Tibial artery (tissue), 4 donors: ENCODE measurements at places on chromosomes 7 and 10.

- DNase-seq: peak; percentile 64
Observed at GRCh38 chr7:47291461-47292081, 290.3 kb downstream of the TNS3 start.

DNA sequence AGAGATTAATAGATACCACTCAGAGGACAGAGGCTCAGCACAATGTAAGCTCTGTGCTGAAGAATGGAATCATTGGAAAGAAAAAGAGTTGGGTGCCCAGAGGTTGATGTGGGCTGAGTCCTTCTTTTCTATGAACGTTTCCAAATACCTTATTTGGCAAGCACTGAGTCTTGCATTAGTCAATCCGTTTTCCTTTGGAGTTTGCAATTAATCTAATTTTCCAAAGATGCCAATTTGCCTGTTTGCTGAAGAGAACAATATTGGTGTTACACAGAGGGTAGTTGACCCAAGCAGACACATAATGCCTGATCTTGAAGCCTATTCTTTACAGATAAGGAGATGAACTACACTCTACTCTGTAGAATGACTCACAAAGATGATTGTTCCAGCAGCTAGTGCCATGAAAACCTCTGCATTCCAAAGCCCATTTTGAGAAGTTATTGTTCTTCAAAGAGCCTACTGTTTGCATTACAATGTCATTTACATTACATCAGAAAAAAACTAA is 55.4 kb upstream of the MET start:
- no peak for DNase-seq

- peak; percentile 50 for DNase-seq
Observed at GRCh38 chr10:131812736-131813604, 87.8 kb upstream of the PPP2R2D start.

- DNase-seq: peak; percentile 27
Observed at GRCh38 chr10:49629431-49629881, 15.6 kb downstream of the CHAT start.

DNA sequence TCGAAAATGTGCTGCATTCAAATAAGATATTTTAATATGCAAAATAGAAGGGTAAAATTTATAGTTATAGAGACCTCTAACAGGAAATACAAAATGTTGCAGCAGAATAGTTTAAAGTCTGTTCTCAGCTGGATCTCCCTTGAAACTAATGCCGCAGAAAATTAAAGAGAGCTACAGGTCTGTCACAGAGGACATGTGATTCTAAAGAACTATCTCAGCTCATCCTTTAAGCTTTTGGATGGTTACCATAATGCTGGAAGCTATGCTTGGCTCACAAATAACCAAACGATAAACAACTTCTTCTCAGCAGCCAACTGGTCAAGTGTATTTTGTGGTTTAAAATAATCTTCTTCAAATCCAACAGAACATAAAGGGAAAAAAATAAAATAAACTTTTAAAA is 353.0 kb downstream of the PARD3 start:
- DNase-seq: no peak

- no peak for DNase-seq
Observed at GRCh38 chr7:142870566-142871259, 14.8 kb downstream of the TRPV6 start.

DNA sequence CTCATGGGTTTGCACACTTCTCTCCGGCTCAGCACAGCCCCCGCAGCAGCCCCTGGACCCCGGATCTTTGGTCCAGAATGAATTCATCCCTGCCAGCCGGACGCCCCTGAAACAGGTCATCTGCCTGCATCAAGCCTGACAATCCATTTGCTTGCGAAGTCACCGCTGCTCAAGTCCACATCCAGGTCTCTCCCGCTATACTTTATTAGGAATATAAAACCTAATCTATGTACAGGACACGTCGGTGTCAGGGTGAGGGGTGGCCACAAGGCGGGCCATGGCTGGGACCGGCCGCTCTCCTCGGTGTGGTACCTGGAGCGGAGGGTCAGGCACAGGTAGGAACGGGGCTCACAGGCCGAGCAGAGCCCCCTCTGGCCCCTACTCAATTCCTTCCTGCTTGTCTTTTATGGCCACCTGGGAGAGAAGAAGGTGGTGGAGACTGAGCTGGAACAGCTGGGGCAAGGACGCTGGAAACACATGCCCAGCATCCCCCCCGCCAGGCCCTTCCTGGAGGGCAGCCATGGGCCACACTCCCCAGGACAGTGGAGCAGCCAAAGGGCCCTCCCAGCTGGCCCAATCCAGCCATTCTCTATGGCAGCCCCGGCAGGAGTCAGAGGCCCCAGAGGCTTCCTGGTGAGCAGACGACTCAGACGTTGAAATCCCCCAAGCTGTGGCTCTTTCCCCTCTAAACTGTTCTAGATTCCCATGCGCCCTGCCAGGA is 5.3 kb downstream of the POLR2J start:
- peak; percentile 18 for DNase-seq

DNA sequence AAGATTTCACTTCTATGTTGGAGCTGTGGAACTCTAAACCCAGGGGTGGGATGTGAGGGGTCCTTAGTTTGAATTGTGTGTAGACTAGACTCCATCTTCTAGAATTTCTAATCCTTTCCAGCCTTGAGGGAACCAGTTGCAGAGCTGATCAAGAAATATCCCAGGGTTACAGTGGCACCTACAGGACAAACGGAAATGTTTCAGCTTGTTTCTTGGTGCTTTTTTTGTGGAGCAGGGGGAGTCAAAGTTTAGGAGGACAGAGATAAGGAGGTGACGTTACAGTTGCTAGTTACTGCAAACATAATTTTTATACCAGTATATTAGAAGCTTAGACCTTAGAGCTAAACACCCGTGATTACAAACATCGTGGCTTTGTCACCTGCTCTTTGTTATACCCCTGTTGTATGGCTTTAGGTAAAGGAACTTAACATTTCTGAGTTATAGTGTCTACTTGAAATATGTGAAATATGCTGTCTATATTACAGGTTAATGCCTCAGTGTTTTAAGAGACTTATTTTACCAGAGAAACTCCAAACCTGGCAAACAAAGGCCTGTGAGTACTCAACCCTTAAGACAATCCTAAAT is 84.5 kb upstream of the DYNC1I1 start:
- DNase-seq: no peak

- DNase-seq: no peak
Observed at GRCh38 chr10:112332022-112332421, 41.9 kb upstream of the ACSL5 start.

GRCh38 chr7:111750878-111751277 is 188.6 kb upstream of the IMMP2L start:
- DNase-seq: no peak

DNA sequence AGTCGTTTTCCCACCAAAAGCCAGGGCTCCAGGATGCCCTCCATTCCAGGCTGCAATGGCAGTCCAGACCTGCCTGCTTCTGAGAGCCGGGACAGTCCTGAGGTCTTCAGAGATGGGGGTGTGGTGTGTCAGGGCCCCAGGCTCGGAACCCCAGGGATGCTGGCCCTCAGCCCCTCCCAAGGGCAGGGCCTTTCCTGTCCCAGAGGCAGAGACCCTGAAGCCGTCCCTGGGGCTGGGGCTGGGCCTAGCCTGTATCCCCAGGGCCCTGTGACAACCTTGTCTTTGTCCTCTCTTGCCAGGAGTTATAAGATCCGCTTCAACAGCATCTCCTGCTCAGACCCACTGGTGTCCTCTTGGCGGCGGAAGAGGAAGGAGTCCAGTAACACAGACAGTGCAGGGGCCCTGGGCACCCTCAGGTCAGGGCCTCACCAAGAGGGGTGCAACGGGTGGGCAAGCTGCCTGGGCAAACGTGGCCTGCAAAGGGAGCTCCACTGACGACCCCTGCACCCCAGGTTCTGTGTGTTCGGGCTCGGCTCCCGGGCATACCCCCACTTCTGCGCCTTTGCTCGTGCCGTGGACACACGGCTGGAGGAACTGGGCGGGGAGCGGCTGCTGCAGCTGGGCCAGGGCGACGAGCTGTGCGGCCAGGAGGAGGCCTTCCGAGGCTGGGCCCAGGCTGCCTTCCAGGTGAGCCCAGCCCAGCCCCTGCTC is 15.9 kb downstream of the NOS3 start:
- DNase-seq: no peak

- no peak for DNase-seq
Observed at GRCh38 chr7:127995156-127995880, 35.9 kb downstream of the LRRC4 start.

DNA sequence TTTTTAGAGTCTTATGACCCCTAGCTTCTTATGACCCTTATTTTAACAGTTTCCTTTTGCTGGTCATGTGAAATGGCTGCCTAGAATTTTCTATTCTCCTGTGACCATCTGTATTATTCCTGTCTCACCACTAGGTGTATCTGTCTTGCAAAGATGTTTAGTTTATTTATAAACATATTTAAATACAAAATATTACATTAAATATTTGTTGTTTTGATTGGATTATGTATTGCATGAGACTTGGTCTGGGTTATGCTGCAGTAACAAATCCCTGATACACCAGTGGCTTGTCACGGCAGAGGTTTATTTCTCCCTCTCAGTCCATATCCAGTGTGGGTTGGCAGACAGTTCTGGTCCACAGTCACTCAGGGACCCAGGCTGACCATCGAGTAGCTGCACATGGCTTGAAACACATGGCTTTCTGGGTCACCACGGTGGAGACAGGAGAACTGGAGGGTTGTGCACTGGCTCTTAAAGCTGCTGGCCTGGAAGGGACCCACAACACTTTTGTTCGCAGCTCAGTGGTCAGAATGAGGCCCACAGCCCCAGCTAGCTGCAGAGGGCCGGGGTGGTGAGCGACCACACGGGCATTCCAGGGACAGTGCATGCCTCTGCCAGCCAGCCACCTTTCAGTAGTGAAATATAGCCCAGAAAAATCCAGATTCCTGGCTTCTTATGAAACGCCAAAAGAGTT is 7.4 kb downstream of the RASSF4 start:
- peak; percentile 64 for DNase-seq

DNA sequence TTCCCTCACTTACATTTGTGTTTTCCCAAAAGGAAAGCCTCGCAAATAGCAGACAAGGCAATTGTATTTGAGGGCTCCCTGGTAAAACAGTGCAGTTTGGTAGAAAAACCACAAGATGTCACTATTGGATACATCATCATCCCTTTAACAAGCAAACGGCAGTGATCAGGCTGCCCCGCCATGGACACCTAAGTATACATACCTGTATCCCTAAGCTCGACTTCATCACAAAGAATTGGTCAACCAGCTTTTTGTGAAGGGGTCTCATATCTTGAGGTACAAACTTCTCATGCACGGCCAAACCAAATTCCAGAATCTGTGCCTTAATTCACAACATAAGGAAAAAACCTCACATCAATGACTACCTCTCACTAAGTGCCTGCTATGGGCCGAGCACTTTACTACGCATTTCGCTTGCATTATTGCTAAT is 179.5 kb upstream of the IMMP2L start:
- DNase-seq: peak; percentile 49

DNA sequence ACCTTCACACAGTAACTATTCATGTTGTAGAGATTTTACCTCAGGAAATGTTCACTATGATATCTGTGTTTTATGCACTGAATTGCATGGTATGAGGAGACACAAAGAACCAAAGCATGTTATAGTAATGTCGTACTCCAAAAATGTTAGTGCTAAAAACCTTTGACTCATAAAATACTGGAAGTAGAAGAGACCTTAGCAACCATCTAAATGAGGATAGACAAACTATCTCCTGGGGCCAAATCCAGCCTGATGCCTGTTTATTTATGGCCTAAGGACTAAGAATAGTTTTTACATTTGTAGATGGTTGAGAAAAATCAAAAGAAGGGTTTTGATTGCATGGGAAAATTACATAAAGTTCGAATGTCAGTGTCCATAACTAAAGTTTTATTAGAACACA is 535.1 kb downstream of the INHBA start:
- no peak for DNase-seq

- DNase-seq: no peak
Observed at GRCh38 chr10:81414038-81414437, 461.0 kb upstream of the NRG3 start.

GRCh38 chr10:60930237-60930636 is 13.7 kb downstream of the RHOBTB1 start:
- no peak for DNase-seq

- peak; percentile 91 for DNase-seq
Observed at GRCh38 chr7:112452102-112452888, 2.0 kb downstream of the IFRD1 start.

DNA sequence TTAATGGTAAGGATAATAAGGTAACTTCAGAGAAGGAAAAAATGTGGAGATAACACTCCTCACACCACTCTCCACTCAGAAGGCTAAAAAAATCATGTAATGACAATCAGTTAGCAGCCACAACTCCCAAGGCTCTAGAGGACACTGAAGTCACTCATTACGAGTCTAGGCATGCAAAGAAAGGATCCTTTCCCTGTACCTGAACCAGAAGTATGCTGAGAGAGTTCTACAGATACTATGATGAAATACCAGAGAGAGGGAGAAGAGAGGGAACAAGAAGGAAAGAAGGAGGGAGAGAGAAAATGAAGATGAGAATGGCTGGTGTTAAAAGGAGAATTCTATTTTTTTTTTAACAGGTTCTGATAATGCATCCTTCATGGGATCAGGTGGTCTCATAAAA is 224.3 kb upstream of the PLXNA4 start:
- no peak for DNase-seq

DNA sequence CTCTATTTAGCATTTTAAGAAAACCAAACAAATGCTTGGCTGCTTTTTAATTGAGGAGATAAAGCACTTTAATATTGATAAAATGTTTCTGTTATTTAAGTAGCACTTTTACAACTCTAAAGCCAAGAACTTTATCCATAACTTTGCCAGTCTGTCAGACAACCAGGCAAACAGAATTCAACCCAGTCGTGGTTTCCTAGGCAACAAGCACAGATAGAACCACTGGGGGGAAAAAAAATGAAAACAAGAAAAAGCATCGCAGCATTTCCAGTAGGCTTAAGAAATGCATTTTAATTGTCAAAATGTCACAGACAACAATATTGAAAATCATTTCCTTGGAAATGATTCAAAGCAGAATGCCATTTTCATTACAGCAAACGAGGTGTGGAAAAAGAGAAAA is 323.4 kb downstream of the PARD3 start:
- DNase-seq: no peak

- DNase-seq: no peak
Observed at GRCh38 chr10:16968416-16969041, 151.3 kb upstream of the RSU1 start.

GRCh38 chr7:83546586-83546985 is 102.4 kb downstream of the SEMA3E start:
- no peak for DNase-seq

GRCh38 chr10:68242051-68242450 is 10.1 kb upstream of the ATOH7 start:
- DNase-seq: no peak

- DNase-seq: no peak
Observed at GRCh38 chr10:57983281-57983791, 284.4 kb downstream of the IPMK start.

DNA sequence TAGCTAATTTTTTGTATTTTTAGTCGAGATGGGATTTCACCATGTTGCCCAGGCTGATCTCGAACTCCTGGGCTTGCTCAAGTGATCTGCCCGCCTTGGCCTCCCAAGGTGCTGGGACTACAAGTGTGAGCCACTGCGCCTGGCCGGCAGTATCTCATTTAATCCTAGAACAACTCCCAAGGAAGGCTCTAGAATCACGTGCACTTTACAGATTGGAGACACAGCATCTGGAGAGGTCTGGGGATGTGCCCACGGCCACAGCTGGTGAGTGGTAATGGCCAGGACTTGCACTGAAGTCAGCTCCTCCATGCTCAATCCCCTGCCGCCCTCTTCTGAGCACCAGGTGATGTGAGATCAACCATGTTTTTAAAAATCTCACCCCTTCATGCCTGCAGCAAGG is 43.1 kb downstream of the CARD11 start:
- no peak for DNase-seq
